NCI-H2029 treated with DMSO at 0.1 percent for 48 hours (cell line): ENCODE measurements at places on chromosomes 16 and 17.
A peak's percentile ranks its signal among the peaks of the same experiment; 100 is the strongest.

- DNase-seq: peak; percentile 35
Observed at GRCh38 chr17:72266112-72266775, 145.4 kb downstream of the SOX9 start.

GRCh38 chr16:62386411-62386810 lies 350.2 kb upstream of the CDH8 start:
- DNase-seq: no peak

DNA sequence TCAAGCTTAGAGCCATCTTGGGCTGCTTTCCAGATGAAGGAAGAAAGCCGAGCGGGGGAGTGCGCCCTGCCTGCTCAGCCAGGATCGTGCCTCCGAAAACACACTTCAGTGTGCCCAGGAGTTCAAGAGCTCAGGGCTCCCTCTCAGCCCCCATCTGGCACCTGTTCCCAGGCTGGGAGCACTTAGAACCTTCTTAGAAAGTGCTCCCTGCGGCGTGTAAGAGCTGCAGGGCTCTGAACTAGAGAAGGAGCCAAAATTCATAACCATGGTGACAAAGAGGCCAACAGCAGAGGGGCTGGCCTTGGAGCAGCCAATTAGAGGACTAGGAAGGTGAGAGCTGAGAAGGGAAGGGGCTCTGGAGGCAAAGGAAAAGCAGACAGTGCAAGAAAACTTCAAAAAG lies 59.0 kb upstream of the TNRC6C start:
- DNase-seq: no peak

- no peak for DNase-seq
Observed at GRCh38 chr17:19996502-19996901, 12.7 kb upstream of the SPECC1 start.

DNA sequence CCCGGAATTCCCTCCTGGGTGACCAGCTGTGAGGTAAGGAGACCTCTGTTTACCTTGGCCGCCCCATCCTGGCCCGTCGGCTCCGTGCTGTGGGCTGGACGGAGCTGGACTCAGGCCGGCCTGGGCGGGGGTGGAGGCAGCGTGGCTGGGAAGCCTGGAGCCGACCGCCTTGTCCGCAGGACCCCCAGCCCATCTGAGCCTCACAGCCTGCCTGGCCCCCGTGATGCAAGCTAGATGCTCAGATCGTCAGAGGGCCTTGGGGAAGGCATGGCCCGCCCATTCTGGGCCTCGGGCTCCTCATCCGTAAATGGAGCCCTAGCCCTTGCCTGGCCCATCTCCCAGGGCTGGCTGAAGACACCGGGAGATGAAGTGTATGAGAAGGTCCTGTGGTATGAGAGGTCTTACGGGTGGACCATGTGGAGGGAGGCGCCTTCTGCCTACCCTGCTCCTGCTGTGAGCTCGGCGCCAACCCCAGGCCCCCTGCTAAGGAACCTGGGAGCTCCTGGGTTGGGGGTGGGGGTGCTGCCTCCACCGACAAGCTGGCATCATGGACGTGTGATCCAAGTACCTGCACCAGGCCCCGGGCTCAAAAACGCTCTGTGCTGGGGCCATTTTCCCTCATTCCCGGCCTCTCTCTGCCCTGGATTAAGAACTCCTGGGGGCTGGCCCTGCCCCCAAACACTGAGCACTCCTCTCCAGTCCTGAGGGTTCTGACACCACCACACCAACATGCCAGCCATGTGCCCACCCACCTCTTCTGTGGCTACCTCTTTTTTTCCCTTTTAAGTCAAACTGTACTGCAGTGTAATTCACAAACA lies 5.4 kb upstream of the P2RX1 start:
- DNase-seq: no peak

GRCh38 chr16:50050802-50051201 lies 15.0 kb upstream of the HEATR3 start:
- DNase-seq: no peak
